NCI-H345 (cell line): ENCODE measurements at places on chromosomes 13 and 19.

- no peak for DNase-seq
These were observed 443.9 kb downstream of the FGF9 start for GRCh38 chr13:22114630-22115311.

- DNase-seq, result no peak
These were observed 212.9 kb downstream of the PCDH9 start for GRCh38 chr13:67017276-67017675.

DNA sequence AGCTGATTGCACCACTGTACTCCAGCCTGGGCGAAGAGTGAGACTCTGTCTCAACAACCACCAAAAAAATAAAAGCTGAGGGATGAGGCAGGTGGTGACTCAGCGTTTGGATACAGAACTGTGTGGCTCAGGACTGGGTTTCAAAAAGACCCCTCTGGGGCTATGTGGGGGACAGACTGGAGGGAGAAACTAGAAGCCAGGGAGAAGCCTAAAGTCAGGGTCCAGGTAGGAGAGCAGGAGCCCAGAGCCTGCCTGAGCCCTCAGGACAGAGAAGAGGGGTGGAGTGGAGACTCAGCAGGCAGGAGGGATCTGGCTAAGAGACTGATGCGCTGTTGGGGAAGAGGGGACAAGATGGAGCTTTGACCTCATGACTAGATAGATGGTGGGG lies 1.8 kb upstream of the CD37 start:
- no peak for DNase-seq

- no peak for DNase-seq
These were observed 6.5 kb upstream of the DOCK6 start for GRCh38 chr19:11268783-11269267.

GRCh38 chr19:45508861-45509691 lies 1.8 kb downstream of the VASP start:
- no peak for DNase-seq

GRCh38 chr13:95557013-95557412 lies 4.5 kb downstream of the CLDN10 start:
- no peak for DNase-seq

GRCh38 chr19:2582984-2583956 lies 107.3 kb downstream of the GADD45B start:
- no peak for DNase-seq

- no peak for DNase-seq
These were observed 380 bp upstream of the ZNF30 start for GRCh38 chr19:34926361-34926684.

DNA sequence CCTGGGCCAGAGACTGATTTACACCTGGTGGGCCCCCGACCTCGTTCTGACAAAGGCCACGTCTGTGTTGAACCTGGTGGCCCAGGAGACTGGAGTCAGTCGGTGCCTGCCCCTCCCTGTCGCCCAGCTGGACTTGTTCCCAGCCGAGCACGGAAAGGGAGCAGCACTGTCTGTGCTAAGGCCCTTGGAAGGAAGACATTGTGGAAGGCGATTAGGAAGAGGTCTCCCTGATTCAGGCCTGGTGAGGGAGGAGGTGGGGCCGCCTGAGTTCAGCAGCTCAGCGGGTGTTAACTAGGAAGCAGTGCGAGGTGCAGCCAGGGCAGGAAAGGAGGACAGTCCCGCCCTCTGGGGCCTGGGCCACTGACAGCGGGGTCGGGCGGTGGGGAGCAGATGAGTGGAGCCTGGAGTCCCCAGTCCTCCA lies 64.7 kb downstream of the GPR12 start:
- no peak for DNase-seq

DNA sequence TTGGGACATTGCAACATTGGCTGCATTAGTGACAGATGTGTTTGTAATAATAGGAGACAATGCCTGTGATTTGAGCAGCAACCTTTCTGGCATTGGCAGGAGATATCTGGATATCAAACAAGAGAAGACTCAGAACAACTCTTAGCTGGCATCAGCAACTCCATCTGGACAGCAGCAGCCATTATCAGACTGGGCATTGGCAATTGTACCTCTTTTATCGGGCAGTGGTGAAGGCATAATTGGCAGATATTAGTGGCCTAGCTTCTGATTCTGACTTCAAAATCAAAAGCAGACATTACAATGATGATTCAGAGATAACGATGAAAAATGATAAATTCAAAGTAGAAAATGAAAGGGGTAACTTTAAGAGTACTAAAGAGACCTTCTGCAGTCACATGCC lies 1193.7 kb downstream of the EFNB2 start:
- DNase-seq, result no peak

DNA sequence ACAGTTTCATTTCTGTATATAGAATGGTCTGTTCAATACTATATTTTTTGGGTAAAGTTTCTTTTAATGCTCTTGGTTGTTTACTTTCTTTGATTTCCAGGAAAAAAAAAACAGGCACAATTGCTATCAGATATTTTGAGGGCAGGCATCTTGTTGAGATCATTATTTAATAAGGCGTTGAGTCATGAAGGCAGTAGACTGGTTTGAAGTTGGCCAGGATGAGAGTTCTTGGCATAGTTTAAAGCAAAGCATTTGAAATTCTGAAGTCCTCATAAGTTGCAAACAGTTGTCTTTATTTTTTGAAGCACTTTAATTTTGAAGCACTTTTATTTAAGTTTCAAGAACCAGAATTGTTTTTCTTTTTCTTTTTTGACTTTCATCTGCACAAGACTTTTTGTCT lies 2.6 kb upstream of the ZNF175 start:
- no peak for DNase-seq

GRCh38 chr19:1090731-1091543 lies 4.2 kb downstream of the POLR2E start:
- DNase-seq, result no peak

- DNase-seq, result no peak
These were observed 1.2 kb downstream of the S1PR4 start for GRCh38 chr19:3179739-3180293.

DNA sequence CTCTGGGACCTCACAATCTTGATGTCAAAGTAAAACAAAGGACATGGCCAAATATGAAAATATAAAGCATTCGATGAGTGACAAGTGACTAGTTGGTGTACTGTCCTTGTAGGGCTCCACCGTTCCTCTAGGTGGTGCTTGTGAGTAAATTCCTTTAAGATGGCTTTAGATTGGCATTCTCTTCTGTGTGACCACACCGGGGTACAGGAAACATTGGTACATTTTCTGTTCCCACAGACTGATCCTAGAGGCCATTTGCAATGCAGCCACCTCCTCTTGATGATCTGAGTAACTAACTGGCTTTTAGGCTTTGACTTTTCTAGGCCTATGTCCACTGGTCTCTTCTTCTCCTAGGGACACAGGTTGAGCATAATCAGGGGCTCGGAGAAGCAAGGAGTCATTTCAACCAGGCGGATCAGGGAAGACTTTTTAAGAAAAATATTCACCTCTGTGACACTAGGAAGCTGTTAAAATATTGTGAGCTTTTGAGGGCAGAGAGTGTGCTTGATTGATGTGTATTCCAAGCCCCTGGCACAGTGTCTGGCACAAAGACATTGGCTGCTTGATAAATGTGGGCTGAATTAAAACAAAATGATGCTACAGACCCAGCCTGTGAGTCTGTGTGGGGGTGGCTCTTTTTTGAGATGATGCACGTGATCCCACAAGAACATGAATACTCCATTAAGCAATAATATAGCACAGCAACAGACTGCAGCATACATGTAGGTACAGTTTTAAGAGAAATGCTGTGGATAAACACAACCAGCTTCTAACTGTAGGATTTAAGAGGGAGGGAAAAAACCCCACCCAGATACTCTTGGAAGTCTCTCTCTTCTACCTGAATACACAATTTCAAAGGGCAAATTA lies 21.0 kb downstream of the EPSTI1 start:
- DNase-seq, result no peak

DNA sequence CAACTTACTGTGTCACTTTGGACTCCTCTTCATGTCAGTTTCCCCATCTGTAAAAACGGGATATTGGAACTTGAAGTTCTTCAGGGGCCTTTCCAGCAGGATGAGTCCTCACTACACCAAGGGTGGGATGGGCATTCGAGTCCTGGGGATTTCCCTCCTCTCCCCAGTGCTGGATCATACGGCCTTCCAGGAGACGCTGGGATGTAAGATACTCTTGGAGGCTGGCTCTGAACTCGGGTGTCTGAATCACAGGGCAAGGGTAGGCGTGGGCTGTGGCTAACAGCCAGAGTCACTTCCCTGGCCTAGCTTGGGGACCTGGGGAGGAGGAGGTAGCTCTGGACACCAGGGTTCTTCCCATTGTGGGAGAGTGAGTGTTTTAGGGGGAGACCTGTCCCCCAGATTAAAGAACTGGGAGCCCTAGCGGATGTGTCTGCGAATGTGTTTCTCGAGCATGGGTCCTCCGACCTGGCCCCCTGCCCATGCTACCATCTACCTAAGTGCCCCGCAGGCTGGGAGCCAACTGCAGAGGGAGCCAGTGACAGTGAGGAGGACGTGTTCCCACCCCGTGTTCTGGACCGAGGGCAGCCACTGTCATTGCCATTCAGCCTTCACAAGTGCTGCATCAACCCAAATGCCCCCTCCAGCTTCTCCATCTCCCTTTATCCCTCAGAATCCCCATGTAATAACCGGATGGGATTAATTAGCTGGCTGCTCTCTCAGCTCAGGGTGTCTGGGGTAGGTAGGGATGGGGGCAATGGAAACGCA lies 2.4 kb upstream of the CYTH2 start:
- DNase-seq, result no peak

GRCh38 chr19:53865918-53866864 lies 1.5 kb upstream of the MYADM start:
- DNase-seq, result no peak

DNA sequence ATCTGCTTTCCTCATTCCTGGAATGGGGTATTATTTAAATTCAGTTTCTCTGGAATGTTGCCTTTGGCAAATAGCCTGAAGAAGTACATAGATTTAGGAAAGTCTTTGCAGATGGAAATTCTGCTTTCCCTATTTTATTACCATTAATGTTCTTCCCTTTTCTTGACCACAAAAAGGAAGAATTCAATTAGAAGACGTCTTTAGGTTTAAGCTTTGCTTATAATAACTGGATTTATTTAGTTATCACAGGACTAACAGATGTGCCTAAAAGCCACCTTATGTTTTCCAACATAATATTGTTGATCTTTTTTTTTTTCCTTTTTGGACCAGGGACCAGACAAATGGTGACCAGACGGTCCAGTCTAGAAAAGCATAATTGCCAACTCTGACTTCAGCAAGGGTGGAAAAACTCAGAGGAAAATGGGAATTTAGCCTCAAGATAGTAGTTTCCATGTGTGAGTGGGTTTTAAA lies 210.1 kb upstream of the SPRY2 start:
- DNase-seq, result no peak

DNA sequence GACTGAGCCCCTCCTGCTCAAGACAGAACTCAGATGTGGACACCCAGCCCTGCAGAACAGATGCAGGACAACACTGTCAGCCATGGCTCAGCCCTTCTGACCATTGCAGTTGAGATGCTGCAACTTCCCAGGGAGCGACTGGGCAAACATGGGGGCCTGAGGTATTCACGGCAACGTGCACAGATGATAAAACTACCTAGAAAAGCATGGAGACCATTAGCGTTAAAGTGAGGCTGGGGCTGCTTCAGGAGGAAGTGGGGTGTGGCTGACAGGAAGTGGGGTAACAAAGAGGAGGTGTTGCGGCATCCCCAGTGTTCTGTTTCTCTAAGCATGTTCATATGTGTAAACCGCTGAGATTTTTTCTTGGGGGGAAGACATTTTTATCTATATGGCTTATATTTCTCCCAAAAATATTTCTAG lies 1.3 kb upstream of the SIGLEC9 start:
- DNase-seq, result no peak

GRCh38 chr13:60396783-60397703 lies at the start of gene TDRD3:
TSS of gene TDRD3 (plus strand) at chr13:60397220. CDS start at chr13:60397365, 145 bp downstream.
- peak; percentile 85 for DNase-seq

DNA sequence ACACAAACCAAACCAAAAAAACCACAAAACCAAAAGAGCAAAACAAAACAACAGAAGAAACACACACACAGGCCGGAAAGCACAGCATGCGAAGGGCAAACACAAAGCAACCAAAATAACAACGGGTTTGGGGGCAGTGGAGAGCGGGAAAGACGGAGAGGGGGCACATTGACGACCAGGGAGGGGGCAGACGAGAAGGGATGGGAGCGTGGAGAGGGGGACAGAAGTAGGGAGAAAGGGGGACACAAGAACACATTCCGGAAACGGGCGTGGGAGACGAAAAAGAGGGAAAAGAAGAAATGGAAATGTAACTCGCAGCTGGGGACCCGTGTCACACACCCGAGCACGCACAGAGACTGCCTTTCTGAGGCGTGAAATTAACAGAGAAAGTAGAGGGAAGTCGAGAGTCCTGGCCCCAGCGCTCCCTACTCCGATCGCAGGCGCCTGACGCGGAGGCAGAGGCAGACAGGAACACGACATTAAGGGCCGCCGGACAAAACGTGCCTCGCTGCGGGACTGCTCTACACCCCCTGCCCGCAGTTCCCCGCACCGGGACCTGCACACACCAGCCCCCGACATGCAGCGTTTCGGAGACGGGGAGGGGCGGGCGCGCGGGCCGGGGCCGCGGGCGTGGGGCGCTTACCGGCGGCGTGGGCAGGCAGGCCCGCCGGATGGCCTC lies 652 bp downstream of the POU4F1 start:
- DNase-seq, result no peak

DNA sequence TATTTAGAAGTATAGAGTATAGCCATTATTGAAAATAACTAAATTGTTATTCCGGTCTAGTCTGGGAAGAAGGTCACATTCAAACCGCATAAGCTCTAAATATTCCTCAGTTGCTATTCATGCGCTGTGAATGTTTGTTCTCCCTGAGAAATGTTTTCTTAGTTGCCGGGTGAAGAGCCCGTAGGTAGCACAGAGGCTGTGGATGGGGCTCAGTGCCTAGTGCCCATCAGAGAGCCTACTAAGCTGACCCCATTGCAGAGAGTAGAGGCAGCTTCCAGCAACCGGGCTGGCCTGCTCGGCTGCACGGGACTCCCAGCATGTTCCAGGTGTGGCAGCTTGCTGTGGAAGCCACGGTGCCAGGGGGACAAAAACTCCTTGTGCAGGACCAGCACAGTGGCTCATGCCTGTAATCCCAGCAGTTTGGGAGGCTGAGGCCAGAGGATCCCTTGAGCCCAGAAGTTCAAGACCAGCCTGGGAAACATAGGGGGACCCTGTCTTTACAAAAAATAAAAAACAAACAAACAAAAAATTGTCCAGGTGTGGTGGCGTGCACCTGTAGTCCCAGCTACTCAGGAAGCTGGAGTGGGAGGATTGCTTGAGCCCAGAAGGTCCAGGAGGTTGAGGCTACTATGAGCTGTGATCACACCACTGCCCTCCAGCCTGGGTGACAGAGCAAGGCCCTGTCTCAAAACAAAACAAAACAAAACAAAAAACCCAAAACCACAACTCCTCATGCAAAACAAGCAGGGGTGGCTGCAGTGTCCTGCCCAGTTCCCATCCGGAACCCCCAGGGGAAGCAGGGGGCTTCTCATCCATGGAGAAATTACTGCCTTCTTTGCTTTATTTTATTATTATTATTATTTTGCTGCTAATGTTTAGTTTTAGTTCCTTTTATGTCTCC lies 82.5 kb downstream of the KCTD15 start:
- DNase-seq, result no peak
